Smooth muscle cell of trachea (primary cell): ENCODE measurements at places on chromosomes 16 and 17. TPM values are rescaled to one million over a fixed set of nuclear protein-coding genes. Genes with fewer than 3 reads are reported as not detected.

Gene CLEC18C
- 0.15 and 0.99 TPM in 2 replicates for total RNA-seq

Gene OGFOD3
- 36.2 and 64.2 TPM in 2 replicates for total RNA-seq

Gene NPB
- 0.87 and 2.5 TPM in 2 replicates for total RNA-seq

Gene GRIN2C
- total RNA-seq: under 0.01 and 1.3 TPM in 2 replicates

Gene RPS15A
- 493 and 1,623 TPM in 2 replicates for total RNA-seq

Gene MMD
- 43.8 and 77.6 TPM in 2 replicates for total RNA-seq

Gene PRKCB
- total RNA-seq: under 0.01 TPM in 1 of 2 replicates, not detected in the other

Gene ZNF764
- total RNA-seq: 6.3 and 6.5 TPM in 2 replicates
